Fibroblast of pulmonary artery (primary cell): ENCODE measurements at places on chromosomes 1 and 21.
A peak's percentile ranks its signal among the peaks of the same experiment; 100 is the strongest.

DNA sequence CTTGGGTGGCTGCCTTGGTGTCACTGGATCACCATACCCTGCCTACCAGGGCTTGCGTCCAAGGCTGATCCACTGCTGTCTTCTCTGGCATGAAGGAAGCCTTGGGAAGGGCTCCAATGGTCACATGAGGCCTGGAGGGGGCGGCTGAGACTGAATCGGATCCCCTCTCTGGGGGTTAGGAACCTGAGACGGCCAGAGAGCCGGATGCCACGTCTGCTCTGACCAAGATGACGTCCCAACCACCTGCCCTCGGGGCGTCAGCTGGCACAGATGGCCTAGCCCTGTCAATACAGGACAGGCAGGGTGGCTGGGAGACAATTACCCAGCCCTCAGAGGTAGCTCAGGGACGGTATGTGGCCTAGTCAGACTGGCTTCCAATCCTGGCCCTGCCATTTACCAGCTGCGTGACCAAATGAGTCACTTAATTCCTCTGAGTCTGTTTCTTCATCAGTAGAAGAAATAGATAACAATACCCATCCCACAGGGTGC is 5.4 kb downstream of the TRIM62 start:
- peak; percentile 31 for DNase-seq

DNA sequence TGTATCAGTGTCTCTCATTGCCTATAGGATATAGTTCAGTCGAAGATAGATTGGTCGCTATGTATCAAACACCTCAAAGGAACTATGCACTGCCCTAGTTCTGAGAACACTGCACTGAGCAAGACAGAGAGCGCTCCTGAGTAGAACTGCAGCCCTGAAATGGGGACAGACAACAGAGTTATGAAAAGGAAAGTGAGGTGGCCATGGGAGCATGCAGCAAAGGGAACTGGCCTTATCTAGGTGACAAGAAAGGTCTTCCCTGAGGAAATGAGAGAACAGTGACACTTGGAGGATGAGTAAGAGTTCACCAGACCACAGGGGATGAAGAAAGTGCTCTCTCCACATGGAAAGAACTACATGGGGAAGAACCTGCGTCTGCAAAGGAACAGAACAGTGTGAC is 7.5 kb upstream of the G0S2 start:
- DNase-seq, result no peak

GRCh38 chr1:19080721-19081120 is 124.2 kb upstream of the IFFO2 start:
- peak; percentile 32 for DNase-seq

DNA sequence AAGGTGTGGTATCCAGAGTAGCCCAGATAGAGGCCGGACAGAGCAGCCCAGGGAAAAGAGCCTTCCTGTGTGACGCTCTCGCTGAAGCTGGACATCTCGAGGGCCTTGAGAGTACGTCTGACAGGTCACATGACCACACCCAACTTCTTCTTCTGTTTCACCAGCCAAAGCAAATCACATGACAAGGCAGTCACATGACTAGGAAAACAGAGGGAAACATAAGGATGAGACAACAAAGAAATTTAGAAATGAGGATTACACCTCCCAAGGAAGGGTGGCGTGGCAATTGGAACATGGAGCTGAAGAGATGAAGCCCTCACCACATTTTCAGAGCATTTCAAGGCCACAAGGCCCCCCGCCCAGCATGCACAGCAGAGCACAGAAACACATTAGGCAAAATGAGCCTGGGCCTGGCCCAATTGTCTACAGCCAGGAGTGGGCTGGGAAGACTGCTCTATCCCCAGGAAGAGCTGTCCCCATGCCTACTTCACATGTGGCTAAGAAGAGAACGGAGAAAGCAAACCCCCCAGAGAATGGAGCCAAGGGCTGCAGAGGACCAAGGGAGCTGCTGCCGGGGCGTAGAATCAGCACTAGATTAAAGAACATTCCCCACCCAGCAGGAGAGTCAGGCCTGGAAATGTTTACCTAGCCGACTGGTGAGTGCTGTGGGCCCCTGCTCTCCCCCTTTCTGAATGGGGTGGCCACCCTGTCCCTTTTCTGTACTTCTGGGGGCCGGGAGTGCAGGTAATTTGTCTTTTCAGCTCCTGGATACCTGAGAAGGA is 305.1 kb downstream of the NPHP4 start:
- no peak for DNase-seq

GRCh38 chr1:80639777-80640533 is 1160.8 kb upstream of the ADGRL2 start:
- DNase-seq, result no peak

DNA sequence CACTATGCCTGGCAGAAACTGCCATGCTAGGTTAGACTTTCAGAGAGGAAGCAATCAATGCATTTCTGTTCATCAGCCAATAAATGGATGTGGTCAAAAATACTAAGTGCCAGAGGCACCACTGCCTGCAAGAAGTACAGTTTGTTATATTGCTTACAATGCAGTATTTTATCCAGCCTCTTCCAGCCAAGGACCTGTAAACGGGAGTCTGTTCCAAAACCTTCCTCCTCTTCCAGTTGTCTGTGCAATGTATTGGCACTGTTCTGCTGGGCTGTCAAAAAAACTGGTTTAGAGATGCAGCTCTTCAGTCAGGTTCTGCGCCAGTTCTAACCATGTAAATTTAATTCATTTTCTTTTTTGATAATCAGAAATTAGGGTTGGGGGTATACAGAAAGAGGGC is 175.7 kb downstream of the EIF4G3 start:
- DNase-seq, result no peak
